ENCODE measurements at places on chromosomes 12 and 14.

- no peak for DNase-seq
These were observed 60.0 kb downstream of the GALNT16 start for GRCh38 chr14:69319911-69320310.

GRCh38 chr12:115946867-115947695 lies 330.4 kb downstream of the MED13L start:
- no peak for DNase-seq

DNA sequence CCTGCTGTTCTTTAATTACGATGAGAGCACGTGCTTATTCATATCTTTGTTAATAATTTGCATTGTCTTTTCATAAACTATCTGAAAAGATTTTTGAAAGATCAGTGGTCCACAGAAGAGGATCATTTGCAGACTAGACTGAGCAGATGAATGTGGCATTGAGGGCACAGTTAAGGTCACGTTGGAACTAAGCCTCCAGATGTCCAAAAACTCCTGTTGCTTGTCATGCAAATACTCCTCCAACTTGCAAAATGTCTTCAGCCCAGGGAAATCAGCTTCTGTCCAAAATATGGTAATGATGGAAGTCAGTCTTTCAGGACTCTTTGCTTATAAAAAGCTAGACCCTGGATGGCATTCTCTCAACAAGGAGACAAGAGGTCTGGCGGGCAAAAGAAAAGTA lies 201.6 kb upstream of the TMEM260 start:
- DNase-seq = no peak

- no peak for DNase-seq
These were observed 133.5 kb downstream of the KCNK10 start for GRCh38 chr14:88189417-88190191.

DNA sequence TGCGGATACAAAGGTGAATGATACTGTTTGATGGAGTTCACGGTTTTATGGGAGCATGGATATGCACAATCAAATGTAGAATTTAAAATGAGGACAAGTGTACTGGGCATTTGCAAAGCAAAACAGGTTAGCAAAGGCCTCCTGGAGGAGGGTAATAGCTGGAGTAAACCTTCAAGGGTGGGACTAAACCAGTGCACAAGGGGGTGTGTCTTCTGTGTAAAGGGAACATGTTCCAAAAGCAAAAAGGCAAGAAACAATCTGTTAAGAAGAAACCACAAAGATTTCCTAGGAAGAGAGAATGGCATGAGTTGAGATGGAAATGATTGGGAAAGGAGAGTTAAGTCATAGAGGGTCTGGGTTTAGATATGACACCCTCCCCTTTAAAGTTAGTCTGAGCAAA lies 109.2 kb upstream of the SLCO1C1 start:
- no peak for DNase-seq

DNA sequence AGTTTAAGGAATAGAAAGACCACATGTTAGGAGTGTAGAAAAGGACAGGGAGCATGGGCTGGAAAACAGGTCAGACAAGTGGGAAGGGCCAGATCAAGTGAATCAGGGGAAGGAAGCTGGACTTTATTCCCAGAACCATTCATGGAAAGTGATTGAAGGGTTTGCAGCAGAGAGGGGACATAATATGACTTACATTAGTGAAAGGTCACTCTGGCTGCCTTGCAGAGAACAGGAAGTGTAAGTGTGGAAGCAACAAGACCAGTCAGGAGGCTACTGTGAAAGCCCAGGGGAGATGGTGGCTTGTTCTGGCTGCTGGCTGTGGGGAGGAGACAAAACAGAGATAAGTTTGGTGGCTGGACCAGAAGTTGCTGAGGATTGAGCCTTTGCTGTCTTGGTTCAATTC lies 69.1 kb downstream of the VCPKMT start:
- no peak for DNase-seq

DNA sequence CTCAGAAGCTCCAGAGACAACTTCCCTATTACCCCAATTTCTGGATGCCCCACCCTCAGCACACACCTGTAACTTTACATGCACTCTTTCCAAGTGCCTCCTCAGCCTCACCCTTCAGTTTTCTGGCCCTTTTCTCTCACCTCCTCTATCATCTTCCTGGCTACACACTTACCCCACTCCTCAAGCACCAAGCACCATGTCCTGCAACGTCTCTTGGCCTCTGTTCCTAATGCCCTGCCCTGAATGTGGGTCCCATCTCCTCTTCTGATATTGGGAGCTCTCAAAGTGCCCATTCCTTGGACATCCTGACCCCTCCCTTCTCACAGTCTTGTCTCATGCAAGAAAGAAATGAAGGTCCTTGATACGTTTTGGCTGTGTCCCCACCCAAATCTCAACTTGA lies 1.2 kb downstream of the KRT72 start:
- DNase-seq = no peak

DNA sequence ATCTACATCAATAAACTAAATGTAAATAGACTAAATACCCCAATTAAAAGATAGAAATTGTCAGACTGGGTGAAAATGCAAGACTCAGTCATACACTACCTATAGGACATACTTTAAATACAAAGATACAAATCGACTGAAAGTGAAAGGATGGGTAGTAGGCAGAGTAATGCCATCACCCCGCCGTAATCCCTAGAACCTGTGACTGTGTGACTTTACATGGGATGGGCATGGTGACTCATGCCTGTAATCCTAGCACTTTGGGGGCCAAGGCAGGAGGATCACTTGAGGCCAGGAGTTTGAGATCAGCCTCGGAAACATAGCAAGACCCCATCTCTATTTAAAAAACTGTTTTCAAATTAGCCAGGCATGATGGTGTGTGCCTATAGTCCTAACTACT lies 2.6 kb upstream of the EVL start:
- no peak for DNase-seq

DNA sequence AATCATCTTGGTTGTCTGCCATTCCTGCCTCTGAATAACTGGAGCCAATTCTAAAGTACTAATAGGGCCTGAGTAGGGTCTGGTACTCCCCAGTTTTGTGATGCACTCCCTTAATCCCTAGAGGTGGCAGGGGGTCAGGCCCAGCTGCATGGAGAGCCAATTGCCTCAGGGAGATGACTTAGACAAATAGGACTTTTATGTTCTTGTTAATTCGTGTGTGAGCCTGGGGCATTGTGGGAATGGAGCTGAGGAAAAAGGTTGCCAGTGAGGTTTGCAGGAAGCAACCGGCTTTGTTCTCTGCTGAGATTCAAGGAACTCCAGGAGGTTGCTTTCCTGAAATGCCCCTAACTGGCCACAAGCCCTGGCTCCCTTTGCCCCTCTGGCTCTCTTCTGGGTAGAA lies 6.8 kb upstream of the DCD start:
- DNase-seq = no peak

DNA sequence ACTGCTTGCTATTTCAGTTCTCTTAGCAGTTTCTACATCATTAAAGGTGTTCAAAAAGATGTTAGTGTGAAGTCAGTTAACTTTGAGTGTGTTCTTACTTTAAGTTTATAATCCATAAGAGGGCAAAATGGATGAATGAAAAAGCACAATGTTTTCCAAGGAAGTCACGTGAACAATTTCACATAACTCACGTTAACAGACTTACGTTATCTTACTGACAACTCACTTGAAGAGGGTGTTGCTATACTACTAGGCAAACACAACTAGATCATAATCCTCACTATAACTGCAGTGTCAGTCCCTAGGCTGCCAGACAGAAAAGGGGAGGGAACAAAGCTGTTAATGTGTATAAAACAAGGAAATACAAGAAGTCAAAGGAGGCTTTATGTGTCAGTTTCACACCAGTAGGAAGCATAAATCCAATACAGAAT lies 6.4 kb downstream of the SLC2A13 start:
- no peak for DNase-seq

- no peak for DNase-seq
These were observed 34.7 kb downstream of the MIA2 start for GRCh38 chr14:39268393-39268792.

GRCh38 chr12:116245189-116245588 lies 32.3 kb downstream of the MED13L start:
- no peak for DNase-seq

- no peak for DNase-seq
These were observed 163.0 kb upstream of the FKBP4 start for GRCh38 chr12:2631653-2632350.

DNA sequence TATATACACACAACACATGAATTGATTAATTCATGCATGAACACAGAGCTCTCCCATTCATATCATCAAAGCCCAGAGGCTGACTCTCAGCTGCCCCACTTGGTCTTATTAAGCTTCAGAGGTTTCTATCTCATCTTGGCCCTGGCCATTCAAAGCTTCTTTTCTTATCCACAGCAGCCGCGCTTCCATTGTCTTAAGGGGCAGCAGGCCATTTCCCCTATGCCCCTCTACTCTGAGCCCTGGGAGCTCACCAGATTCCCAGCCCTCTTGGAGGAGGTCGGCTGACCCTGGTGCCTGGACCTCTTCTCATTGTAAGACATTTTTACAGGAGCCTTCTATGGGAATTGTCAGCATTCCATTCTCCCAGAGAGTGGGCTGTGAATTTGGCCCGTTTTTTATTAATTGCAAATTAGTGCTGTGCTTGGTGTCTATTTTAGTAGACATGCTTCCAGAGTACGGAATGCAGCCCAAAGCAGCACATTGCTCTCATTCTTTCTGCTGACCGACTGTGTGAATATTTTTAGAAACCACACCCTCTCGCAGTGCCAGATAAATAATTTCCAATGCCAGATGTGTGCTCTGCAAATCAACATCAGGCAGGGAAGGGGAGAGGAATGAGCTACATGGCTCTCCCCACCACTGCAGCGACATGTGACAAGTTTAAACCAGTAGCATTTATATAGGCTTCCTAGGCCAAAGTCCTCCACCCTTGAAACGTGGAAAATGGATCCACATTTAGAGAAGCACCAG lies 58.5 kb downstream of the NUAK1 start:
- no peak for DNase-seq

DNA sequence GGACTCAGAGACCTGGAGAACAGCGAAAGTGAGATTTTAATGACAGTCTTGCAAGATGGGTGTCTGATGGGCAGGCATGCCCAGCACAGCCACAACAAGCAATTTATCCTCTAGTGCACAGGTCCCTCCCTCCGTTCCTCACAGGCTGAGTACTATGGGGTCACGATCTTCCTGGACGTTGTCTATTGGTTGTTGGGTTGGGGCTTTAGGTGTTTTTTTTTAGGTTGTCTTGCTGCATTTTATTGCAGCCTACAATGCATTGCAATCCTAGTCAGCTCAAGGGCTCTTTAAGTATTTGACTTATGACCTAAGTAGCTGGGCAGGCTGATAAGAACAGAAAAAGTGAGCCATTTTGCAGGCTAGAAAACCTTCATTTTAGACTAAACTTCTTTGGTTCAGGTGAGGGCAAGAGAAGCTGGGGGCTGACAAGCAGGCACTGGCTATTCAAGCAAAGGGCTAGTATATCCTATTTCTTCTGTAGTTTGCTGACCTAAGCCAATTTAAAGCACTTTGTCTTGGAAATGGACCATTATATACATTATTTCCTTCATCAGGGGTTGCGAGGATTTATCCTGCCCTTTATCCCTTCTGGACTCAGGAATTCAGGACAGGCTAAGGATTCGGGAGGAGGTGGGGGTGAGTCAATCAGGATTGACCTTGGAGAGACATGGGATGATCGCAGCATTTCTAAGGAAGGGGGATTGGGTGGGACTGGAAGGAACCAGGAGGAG lies 6.0 kb downstream of the KRT7 start:
- no peak for DNase-seq

- no peak for DNase-seq
These were observed 18.3 kb upstream of the WIF1 start for GRCh38 chr12:65139389-65139788.

- DNase-seq = no peak
These were observed 21.2 kb downstream of the BCL7A start for GRCh38 chr12:122042910-122043309.

DNA sequence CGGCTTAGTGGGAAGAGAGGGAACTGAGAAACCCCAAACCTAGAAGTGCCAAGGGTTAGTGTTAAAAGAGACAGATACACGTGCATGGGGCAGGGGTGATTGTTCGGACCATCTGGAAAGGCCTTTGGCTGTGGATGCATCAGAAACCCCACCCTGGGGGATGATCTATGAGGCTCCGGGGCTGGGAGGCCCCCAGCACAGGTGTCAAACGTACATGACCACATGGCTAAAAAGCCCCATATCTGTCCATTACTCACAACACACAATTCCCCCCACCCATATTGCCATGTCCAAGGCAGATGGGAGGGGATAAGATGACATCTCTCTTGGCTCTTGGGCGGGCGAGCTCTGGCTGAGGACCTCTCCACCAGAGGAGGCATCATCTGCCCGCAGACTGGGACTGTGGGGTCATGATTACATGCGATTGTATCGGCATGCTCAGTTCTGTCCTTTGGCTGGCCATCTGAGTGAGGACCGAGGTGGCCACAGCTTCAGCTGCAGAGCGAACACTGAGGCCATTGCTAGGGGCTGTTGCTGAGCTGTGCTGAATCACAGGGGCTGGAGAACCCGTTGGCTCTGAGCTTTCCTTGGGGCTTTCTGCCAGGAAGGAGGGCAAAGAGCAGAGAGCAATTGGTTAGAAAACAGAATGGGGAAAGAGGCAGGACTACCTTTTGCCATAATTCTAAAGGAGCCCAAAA lies 9.6 kb upstream of the NPFF start:
- DNase-seq = no peak

DNA sequence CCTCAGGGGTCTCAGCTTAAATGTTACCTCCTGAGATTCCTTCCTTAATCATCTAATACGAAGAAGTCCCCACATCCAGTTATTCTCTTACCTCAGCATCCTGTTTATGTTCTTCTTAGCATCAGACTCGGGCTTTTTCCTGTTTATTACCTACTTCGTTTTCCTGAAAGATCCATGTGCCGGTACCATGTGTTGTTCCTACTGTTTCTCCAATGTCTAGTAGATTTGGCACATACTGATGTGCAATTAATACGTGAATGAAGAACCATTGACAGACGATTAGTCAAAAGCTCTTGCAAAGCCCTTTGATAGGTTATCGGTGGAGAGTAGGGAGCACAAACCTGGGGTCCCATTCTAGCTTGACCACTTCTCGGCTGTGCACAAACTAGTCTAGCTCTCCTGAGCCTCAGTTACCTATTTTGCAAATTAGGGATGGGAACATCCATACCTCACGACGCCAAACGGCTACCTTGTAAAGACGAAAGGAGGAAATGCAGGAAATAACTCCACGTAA lies 735 bp upstream of the MAPKAPK5 start:
- no peak for DNase-seq

DNA sequence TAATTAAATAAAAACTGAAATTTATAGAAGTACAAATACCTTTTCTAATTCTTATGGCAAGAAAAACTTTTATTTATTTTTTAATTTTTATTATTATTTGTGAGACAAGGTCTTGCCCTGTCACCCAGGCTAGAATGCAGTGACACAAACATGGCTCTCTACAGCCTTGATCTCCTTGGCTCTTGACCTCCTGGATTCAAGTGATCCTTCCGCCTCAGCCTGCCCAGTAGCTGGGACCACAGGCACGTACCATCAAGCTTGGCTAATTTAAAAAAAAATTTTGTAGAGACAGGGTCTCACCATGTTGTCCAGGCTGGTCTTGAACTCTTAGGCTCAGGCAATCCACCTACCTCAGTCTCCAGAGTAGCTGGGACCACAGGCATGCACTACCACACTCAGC lies 47.4 kb downstream of the COCH start:
- no peak for DNase-seq

- no peak for DNase-seq
These were observed 76.1 kb downstream of the RBM19 start for GRCh38 chr12:113889891-113890581.

- DNase-seq = no peak
These were observed 81.1 kb downstream of the PELI2 start for GRCh38 chr14:56199095-56199981.
